ENCODE measurements at places on chromosomes 1 and 21. TPM values are rescaled to one million over a fixed set of nuclear protein-coding genes. Genes with fewer than 3 reads are reported as not detected.

S100A9 gene
- total RNA-seq, result 0.74 TPM

DRAXIN gene
- total RNA-seq, result not detected

FCRL6 gene
- not detected for total RNA-seq

MSH4 gene
- total RNA-seq, result not detected

MX1 gene
- 39.6 TPM for total RNA-seq

FCER1G gene
- total RNA-seq, result 6.1 TPM

IVL gene
- total RNA-seq, result not detected

PTGFR gene
- total RNA-seq, result 0.12 TPM

PLA2G5 gene
- not detected for total RNA-seq

PLA2G4A gene
- total RNA-seq, result 24.2 TPM

NBL1 gene
- 34.2 TPM for total RNA-seq

CR2 gene
- 0.02 TPM for total RNA-seq

RHCE gene
- not detected for total RNA-seq

PRAMEF25 gene
- total RNA-seq, result not detected

RXFP4 gene
- not detected for total RNA-seq

GNB1 gene
- total RNA-seq, result 79.8 TPM

LAMC1 gene
- total RNA-seq, result 99.6 TPM

HOOK1 gene
- total RNA-seq, result not detected

IGSF3 gene
- total RNA-seq, result 10.8 TPM

MMP23B gene
- total RNA-seq, result not detected

OR10Z1 gene
- total RNA-seq, result not detected

MTARC2 gene
- 0.41 TPM for total RNA-seq

AMPD1 gene
- total RNA-seq, result not detected

GUCA2B gene
- not detected for total RNA-seq

OVAAL gene
- not detected for total RNA-seq

CATSPERE gene
- total RNA-seq, result not detected

MROH7 gene
- total RNA-seq, result not detected

PLA2G2A gene
- total RNA-seq, result not detected

TRAF3IP3 gene
- total RNA-seq, result not detected
